Activated CD4-positive, alpha-beta T cell treated with anti-CD3 and anti-CD28 coated beads, Interleukin-2, amount 10 ng/mL, durations not matched to agents 7 days and 5 days (primary cell): ENCODE measurements at places on chromosomes 16 and 17.
A peak's percentile ranks its signal among the peaks of the same experiment; 100 is the strongest.

DNA sequence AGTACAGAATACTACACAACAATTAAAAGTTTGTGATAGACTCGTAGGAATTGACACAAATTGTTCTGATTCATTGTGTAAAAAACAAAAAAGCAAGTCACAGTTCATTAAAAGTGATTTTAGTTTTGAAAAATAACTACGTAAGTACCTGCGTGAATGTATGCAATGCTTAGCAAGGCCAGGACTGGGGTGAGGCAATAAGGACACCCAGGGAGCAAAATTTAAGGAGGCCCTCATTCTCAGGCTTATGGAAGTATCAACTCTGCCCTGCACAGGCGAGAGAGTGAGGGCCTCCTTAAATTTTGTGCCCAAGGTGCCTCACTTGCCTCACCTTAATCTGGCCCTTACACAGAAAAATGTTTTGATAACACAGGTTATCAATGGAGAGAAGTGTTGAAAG lies 31.4 kb downstream of the NOG start:
- no peak for DNase-seq

GRCh38 chr17:7025245-7025644 lies 2.4 kb downstream of the BCL6B start:
- DNase-seq: no peak

GRCh38 chr17:72976971-72977770 lies 115.3 kb downstream of the SLC39A11 start:
- DNase-seq: no peak

- no peak for DNase-seq
Observed at GRCh38 chr16:4513881-4514280, 24.7 kb downstream of the CDIP1 start.

- DNase-seq: no peak
Observed at GRCh38 chr16:16937576-16937975, 533.2 kb downstream of the XYLT1 start.

DNA sequence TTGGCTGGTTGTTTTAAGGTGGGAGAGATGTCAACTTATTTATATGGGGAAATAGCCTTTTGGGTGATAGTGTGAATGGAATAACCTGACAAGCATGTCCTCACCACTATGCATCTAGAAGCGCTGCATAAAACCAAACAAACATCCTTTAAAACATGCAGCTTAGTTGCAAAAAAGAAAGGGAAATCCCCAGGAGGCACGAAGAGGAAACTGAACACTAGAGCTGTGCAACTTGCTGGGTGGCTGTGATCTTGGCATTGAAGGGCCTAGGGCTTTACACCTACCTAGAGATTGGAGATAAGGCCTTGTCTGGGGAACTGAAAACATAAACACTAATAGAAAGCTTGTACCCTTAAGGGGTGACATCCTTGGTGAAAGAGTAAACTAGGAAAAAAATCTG lies 7.3 kb downstream of the C16orf54 start:
- DNase-seq: peak; percentile 76
